GM12891 (cell line): ENCODE measurements at places on chromosomes 7 and 10.

DNA sequence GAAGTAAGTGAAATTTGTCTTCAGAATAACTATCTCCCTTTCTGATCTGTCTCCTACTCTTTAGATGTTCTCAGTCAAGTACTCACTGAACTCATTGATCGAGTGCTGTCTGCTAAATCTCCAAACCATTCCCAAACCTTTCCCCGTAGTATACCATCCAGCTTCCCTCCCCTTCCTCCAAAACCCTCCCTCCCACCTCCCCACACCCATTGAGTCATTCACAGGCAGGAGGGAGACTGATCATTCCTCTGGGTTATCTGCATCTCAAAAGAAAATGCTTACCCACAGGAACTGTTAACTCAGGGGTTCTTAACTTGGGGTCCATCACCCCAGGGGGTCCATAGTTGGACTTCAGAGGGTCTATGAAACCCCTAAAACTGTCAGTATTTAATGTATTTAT, 37.4 kb downstream of the GOT1 start:
- no peak for DNase-seq

DNA sequence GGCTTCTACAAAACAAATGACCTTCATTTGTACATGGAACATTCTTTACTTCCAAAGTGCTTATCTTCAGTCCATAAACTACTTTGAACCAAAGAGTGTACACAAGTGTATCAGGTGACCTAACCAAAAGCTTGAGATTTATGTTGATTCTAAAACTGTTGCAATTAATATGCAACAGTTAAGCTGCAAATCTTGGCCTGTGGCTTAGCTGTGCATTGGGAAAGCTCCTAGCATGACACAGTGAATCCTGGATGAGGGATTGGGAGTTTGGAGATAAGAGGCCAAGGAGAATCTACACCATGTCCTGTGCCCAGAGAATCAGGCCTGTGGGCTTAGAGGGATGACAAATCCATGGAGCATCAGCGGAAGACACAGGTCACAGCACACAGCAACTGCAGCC, 105.2 kb upstream of the GSDME start:
- no peak for DNase-seq

DNA sequence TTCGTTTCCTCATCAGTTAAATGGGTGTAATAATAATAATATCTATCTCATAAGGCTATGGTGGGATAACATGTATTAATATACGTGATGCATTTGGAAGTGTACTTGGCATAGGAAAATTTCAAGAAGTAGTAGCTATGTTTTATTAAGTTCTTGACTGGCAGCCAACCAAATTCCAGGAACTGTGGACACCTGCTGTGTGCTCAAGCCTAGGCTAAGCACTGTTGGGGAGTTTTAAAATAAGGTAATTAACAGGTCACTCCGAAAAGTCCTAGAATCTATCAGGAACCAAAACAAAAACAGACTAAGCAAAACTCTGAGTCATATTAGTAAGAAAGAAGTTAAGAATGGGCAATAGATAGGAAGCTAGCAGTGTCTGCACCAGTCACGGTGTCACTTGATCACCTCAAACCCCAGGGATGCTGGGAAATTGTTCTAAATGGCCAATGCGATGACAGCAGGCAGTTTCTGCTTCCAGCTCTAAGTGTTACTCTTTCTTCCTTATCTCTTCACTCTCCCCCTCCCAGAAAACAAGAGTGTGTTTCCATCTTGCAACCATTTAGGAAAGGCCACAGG, 92.0 kb upstream of the GDF10 start:
- DNase-seq: no peak

- no peak for DNase-seq
Measured at GRCh38 chr10:112517451-112517862, 70.4 kb downstream of the VTI1A start.

DNA sequence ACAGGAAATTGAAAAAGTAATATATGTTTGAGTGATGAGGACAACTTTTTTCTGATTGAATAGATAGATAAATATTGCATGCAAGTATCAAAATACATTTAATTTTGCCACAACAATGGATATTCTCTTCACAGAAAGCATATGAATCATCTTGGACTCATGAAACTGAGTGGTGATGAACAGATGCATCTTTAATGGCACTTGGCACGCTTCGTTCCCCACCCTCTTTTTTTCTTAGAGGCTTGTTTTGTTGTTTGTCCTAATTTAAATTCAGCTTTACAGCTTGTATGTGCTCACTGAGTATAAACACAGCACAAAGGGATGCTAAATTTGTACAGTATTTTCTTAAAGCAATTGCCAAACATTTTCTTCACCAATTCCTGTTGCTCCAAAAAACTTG, 145.0 kb upstream of the YAE1 start:
- DNase-seq: no peak

DNA sequence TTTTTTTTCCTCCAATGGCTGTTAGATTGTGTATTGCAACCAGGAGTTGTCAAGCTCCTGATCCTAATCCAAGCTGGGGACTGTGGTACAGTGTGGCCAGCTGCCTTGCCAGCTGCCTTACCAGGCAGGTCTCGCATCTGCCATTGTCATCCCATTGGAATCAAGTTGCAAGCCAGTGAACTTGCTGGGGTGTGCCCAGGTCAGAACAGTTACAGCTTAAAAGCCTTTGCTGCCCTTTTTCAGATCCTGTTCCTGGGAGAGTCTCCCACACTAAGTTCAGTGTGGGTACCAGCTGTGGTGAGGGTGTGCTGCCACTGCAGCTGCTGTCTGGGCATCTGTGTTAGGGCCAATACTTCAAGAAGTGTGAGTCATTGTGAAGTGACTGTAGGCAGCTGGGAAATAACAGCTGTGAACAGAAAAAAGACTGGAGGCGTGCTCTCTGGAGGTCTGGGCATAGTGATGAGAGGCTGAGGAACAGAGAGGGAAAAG, 72.8 kb downstream of the CCNY start:
- no peak for DNase-seq

- DNase-seq: no peak
Measured at GRCh38 chr7:108604307-108605077, 34.8 kb downstream of the DNAJB9 start.

DNA sequence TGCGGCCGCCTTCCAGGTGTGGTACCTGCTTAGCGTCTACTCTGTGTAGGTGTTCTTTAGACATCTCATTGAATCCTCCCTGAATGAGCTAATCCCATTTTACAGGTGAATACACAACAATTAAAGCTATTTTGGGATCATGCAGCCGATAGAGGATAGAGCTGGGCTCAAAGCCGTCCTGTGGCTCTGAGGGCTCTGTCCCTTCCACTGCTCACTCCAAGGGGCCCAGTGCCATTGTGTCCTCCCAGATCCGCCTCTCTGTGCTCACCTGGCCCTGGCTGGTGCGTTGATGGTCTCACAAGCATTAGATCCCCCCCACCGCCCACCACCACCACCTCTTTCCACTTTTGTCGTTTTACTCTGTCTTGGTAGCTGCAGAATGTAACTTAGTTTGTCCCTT, 13.1 kb downstream of the NPTX2 start:
- no peak for DNase-seq

GRCh38 chr10:5656737-5657579, 9.4 kb downstream of the ASB13 start:
- no peak for DNase-seq
